ENCODE measurements at places on chromosomes 12 and 14.
A peak's percentile ranks its signal among the peaks of the same experiment; 100 is the strongest.

DNA sequence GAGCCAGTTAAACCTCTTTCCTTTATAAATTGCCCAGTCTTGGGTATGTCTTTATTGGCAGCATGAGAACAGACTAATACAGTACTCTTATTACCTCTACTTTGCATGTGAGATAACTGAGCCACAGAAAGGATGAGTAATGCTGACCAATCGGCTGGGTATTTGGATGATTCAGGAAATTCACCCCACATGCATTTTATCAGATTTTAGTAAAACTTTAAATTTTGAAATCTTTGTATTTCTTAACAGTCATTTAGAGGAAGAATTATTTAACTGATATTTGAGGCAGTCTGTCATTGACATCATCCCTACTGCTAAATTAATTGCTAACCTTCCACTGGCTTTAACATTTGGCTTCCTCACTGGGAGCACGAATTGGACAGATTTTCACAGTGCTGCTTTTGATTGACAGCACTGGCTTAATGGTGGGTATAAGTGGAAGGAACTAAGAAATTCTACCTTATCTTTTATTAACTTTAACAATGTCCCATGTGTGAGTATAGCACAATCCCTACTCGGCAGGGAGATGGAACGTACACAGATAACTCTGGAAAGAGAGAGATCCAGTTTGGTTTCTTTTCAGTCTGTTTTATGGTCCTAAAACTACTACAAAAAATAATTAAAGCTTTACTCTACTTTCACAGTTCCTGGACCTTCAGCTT, 261.0 kb downstream of the DACT1 start:
- DNase-seq = peak; percentile 97

DNA sequence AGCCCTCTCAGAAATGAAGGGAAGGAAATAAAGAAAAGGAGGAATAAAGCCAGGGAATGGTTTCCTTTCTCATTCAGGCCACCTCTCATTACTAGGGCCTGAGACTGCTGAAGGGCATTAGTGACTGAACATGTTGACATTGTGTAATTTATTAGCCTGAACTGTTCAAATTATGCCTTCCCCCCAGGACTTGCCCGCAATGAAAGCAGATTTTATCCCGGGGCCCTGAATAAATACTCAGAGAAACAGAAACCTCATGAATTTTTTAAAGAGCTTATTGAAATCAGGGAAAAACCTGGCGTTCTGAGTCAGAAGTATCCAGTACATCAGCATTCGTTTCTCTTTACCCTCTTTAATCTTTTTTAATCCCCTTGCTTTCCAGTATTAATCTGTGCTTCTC, 35.9 kb upstream of the WSCD2 start:
- DNase-seq = no peak

DNA sequence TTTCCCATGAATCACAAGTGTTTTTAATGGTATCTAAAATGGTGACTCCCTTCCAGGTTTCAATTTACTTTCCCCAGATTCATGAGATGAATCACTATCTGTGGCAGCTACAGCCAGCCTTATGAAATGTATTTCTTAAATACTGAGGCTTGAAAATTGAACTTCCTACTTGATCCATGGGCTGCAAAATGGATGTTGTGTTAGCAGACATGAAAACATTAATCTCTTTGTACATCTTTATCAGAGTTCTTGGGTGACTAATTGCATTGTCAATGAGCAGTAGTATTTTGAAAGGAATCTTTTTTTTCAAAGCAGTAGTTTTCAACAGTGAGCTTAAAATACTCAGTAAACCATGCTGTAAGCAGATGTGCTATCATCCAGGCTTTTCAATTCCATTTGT, 250.8 kb downstream of the SLC6A15 start:
- DNase-seq = peak; percentile 55

DNA sequence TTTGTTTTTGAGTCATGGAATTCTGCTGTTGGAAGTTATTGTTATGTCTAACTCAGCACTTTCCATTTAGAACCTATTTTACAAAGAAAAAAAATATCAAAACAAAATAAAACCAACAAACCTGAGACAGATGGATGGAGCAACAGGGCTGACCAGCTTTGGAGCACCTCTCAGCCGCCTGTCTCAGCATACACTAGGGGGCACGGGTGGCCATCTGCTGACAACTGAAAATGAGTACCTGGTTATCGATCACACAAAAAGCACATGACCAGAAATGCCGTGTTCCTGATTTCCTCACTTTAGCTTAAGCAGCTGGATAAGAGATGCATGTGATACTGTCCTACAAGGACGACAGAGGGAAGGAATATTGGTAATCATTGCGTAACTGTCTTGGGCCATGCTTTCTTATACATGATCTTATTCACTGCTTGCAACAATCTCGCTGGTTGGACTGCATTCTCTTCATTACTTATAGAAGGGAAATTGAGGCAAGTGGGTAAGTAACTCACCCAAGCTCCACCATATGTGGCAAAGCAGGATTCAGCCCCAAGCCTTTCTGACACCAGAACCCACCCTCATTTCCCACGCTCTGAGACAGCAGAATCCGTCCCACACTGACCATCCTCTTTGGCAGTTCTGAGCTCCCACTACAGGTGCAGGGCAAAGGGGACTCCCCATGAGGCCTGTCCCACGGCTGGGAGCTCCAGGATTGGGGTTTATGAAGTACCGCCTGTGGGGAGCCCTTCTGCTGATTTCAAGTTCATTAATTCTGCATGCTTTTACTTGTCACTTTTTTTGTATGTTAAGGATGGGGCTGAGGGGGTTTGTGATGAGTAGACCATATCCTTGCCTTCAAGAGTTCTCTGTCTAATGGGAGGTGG, 43.5 kb downstream of the C14orf132 start:
- no peak for DNase-seq

DNA sequence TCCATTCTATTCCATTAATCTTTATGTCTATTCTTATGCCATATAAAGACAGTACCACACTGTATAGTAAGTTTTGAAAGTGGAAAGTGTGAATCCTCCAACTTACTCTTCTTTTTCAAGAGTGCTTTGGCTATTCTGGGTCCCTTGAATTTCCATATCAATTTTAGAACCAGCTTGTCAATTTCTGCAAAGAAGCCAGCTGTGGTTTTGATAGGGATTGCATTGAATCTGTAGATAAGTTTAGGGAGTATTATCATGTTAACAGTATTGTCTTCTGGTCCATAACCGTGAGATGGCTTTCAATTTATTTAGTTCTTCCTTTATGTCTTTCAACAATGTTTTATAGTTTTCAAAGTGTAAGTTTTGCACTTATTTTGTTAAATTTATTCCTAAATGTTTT, 34.2 kb upstream of the GCH1 start:
- DNase-seq = no peak

Data from fibroblast of skin of scalp (primary cell).